ENCODE measurements at places on chromosomes 2 and 18.

DNA sequence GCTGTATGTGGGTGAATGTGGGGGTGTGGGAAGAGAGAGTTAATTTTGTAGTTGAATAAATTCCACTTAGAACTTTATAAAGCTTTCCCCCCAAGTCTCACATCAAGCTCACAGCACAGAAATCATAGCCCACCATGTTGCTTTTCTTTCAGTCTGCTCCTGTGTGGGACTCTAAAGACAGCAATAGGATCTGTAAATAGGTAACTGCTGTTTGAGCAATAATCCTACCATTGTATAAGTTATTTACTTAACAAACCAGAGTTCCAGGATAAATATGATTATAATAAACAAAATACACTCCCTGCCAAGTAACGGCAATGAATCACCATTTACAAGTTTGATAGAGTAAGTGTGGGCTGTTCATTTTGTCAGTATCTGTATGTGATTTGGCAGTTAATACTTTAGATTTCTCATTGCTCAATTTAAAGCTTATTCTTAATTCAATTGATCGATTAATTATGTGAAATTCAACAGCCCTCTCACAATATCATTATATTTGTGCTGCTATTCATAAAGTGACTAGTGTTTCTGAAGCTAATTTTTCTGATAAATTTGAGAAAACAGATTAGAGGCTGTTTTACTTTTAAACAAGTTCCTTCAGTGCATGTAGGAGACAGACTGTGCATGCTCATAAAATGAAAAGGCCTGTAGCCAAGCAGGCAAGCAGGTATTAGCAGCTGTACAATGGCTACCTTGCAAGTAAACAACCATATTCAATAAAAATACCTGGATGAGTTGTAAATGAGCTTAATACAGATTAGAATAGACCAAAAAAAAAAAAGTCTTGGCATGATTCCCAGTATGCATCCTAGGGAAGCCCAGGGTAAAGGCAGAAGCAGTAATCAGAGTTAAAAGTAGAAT is 142.7 kb downstream of the PDE11A start:
- no peak for DNase-seq

GRCh38 chr18:44517136-44517535 is 163.6 kb upstream of the SETBP1 start:
- no peak for DNase-seq

DNA sequence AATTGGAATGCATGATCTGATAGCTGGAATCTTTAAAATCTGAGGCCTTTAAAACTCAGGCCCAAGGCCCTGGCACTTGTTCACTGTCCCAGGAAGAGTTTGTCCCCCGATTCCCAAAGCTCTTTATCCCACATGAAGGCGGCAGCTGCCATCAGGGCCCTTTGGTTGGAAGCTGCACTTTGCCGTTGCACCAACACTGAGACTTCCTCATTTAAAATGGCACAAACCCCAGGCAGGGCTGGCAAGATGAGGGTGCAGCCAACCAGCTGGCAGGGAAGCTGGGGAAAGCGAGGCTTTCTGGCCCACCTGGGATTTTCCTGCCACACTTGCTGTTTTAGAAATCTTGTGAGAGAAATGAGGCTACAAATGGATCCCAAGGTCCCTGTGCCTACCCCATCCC is 6.3 kb downstream of the FLACC1 start:
- DNase-seq, result no peak

DNA sequence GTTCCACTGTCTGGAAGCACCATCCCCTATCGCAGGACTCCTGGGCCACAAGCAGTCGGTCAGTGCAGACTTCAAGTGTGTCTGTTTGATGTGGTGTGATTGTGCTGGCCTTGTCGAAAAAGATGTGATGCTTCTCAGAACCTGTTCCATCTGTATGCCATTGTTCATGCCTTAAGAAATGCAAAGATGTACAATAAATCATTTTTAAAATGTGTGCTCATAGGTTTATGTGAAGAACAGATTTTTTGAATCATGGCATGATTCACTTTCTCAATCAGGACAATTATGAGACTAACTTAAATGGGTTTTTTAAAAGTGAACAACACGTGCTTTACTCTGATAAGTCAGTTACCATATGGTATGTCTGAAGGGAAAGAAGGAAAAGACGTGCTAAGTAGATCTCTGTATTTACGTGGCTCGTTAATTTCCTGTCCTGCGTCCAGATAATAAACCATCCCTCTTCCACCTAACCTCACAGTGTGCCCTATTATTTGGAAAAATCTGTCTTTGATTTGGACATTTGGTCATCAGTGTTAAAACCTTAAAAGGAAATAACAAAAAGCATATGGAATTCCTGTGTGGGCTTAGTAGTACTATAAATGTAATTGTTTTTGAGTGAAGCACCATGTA is 54.9 kb downstream of the PRKRA start:
- no peak for DNase-seq

- no peak for DNase-seq
These were observed 102.9 kb downstream of the BABAM2 start for GRCh38 chr2:27993402-27993787.

- no peak for DNase-seq
These were observed 323.2 kb upstream of the MEX3C start for GRCh38 chr18:51520676-51521180.

DNA sequence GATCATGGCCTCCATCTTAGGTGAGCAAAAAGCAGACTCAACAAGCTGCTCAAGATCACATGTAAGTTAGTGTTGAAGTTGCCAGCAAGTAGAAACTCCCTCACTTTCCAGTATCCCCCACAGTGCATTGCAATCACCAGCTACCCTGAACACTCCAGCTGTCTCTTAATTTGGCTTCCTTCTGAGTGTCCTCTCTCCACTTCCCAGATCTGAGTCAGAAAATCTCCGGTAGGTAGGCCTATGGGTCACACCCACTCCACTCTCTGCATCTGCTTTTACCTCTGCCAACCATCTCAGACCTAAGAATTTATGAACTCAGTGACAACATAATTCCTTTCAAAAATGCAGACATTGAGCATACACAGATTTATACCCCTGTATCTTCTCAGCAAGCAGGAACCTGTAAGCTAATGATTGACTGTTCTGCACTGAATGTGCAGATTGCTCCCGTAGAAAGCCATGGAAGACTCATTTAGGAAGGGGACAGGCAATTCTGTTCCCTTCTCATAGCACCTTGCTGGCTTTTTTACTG is 656.9 kb downstream of the EPHA4 start:
- DNase-seq, result no peak

DNA sequence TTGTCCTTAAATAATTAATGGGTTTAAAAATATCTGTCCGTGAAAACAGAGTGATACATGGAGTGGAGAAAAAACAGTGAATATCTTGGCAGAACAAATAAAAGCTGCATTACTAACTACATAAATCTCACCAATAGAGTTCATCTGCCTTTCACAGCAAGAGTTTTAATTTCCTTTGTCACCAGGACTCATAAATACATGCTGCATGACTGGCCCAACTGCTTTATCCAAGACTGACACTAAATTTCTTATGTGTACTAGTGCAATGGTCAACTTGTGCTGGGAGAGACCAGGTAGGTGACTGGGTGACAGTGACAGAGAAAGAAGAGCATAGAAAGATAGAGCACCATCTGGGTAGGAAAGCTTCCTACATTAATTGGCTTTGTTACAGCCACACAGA is 402.8 kb downstream of the RAD51AP2 start:
- DNase-seq, result no peak

- DNase-seq, result no peak
These were observed 62.5 kb upstream of the LGALSL start for GRCh38 chr2:64391424-64391823.

GRCh38 chr2:22035361-22035830 is 911.6 kb downstream of the TDRD15 start:
- DNase-seq, result no peak

GRCh38 chr18:62744076-62744968 is 29.0 kb downstream of the PHLPP1 start:
- DNase-seq, result no peak

Measured in HS-5 (cell line).